ENCODE measurements at places on chromosomes 12 and 14.

DNA sequence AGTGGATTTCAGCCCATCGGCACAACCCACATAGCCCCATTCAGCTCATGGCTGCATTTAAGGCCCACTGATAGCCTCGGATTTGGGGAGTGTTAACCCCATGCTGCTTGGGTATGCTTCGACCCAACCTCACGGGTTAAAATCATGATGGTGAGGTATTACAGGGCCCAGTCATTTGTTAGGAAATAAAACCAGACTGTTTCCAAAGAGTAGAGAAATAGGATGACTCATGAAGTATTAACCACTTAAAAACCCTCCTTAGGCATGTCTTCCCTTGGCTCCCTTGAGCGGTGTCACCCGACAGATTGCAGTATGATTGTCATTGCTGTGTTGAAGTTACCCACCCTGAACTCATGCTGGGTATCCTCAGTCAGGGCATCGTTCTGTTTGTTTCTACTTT lies 289.1 kb downstream of the CACNA1C start:
- no peak for DNase-seq

GRCh38 chr12:7066596-7066995 lies 6.1 kb downstream of the C1S start:
- no peak for DNase-seq

- DNase-seq, result no peak
Measured at GRCh38 chr14:86104691-86105265, 574.8 kb downstream of the FLRT2 start.

DNA sequence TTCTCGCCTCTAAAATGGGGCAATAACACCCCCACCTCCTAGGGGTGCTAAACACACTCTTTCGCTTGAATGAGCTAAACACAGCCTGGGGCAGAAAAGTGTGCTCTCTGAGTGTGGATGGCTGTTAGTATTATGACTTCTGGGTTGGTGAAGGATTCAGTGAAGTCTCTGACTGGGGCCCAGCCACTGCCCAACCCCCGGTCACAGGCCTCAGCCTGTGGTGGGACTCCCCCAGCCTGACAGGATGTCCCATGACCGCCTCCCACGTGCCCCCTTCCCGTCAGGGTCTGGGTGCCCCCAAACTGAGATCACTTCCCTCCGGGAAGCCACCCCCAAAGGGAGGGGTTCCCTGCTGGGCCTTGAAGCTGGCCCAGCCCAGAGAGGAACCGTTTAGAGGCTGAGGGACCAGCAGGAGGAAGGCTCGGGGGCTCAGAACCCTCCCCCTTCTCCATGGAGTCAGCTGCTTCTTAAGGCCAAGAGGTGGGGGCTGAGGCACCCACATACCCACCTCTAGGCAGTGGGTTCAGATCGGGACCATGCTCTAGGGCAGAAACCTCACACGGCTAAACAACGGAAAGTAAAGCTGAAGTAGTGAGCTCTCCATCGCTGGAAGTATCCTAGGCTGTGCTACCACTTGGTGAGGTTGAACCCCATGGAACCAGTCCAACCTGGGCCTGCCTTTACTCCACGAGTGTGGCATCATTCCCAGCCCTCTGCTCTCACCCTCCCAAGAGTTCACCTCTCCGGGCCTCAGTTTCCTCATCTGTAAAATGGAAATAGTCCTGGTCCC lies 13.8 kb downstream of the DTX1 start:
- no peak for DNase-seq

DNA sequence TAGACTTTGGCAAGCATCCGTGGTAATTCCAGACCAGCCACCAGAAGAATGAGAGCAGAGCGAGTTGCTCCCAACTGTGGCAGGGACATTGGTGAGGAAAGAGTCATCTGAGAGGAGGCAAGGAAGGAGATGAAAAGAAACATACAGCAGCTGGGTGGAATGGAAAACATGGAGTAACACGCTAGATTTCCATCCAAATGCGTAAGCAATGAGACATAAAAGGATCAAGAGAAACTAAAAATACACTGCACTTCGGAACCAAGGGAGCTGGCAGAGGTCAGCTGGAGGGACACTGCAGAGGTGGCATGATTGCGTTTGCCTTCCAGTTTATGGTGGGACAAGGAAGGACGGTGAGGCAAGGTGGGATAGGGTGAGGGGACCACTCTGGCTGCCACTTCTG lies 82.9 kb downstream of the DDX51 start:
- DNase-seq, result no peak

GRCh38 chr12:58425481-58426392 lies 484.4 kb downstream of the ATP23 start:
- no peak for DNase-seq

DNA sequence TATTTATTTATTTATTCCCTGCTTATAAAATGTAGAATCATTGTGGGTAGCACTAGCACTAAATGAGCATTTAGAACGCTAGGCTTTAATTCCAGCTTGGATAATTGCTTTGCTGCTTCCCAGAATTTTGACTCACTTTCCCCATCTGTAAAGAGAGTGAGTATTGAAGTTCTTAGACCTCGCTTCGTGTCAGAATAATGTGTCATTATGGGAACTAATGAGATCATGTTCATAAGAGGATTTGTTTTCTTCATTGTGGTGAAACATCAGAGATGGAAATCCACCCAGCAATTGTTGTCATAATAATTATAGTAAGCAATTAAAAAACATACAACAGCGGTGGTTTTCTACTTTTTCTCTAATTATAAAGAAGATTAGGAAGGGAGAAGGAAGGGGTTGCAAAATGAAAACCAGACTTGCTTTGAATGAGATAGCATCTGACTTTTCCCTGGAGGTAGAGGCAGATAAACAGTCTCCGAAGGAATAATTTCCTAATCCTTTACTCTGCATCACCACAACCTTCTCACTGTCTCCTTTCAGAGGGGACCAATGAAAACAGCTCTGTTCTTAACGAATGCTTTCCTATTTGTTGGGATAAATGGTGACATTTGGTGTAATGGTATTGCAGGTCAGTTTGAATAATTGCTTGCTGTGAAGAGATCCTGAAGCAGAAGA lies 86.8 kb upstream of the ARHGAP5 start:
- DNase-seq, result no peak

- no peak for DNase-seq
Measured at GRCh38 chr14:99600232-99600888, 3.6 kb downstream of the CCDC85C start.

DNA sequence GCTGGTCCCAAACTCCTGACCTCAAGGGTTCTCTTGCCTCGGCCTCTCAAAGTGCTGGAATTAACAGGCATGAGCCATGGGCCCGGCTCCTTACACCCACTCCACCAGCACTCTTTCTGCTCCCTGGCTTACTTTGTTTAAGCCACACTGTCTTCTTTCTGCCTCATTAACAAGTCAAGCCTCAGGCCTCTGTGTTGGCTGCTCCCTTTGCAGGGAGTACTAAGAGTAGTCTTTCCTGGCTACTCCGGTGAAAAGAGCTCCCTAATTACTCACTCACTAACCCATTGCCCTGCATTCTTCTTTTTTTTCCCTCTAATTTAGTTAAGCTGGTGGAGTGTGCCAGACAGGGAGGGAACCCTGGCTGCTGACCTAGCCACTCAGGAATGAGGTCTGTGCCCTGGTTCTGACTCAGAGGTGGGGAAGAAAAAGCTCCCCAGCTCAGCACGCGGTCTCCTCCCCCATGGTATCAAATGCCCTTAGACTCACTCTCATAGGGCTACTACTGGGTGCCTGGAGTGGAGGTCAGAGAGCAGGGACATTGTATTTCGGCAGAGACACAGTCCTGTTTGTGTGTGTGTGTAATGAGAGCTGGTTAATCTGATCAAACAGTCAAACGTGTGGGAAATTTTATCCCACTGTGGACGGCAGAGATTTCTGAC lies 19.8 kb downstream of the GALNT6 start:
- DNase-seq, result no peak

- no peak for DNase-seq
Measured at GRCh38 chr12:93427779-93428564, 13.8 kb downstream of the UBE2N start.

DNA sequence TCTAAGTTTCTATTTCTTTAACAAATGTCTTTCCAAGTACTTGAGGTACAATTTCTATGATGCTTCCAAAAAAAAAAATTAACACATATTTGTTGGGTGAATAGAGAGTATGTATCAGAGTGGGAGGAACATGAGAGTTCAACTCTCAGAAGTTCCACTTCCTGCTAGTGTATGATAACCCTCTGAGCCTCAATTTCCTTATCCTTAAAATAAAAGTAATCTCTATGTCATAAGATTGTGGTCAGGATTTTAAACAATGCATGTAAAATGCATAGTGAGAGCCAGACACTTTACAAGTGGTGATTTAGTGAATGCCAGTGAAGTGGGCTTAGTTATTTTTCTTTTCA lies 270.3 kb upstream of the AMIGO2 start:
- no peak for DNase-seq

GRCh38 chr12:67449591-67450052 lies 180.5 kb downstream of the CAND1 start:
- DNase-seq, result peak; percentile 8

- DNase-seq, result no peak
Measured at GRCh38 chr12:57343703-57344378, 87.0 kb downstream of the R3HDM2 start.

DNA sequence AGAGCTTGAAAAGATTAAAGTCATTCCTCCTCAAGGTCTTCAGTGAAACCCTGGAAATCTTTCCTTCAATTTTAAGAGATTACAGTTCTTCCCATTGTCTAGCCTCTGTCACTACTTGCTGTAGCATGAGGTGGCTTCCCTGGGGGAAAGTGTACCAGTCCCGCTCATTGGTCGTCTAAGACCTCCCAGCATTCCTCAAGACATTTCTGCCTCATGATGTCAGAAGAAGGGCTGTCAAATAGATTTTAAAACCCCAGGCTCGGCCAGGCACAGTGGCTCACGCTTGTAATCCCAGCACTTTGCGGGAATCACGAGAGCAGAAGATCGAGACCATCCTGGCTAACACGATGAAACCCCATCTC lies 46.7 kb downstream of the SMUG1 start:
- no peak for DNase-seq

DNA sequence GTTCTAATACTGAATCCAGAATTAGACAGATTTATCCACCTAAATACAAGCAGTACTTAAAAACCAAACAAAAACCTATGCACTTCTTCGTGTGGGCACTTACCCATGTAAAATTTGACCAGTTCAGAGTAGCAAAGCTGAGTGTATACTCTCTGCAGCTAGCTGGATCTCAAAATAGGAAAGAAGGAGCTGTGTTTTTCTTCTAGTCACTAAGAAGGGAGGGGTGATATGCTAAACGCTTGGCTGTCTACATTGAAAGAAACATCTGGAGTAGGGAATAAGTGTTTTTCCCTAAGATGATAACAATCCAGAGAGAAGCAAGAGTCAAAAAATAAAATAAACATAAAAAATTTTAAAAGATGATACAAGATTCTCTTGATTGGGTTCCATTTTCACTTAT lies 20.0 kb downstream of the RBMS2 start:
- no peak for DNase-seq

- no peak for DNase-seq
Measured at GRCh38 chr12:127263621-127264020, 1003.3 kb upstream of the TMEM132C start.

DNA sequence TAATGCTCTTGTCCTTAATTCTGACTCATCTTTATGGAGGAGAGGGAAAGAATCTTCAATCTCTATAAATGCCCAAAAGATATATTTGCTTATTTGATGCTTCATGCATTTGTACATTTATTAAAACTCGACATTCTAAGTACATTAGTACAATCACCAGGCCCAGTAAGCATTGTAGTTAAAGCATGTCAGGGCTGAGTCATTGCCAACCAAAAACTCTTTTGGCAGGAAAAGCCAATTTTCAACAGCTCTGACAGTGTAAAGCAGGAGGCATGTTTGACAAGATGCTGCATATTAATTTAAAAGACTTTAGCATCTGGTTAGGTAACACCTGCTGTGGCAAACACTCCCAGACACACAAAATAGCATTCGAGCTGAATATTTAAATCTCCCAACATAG lies 290.9 kb downstream of the PPFIA2 start:
- DNase-seq, result no peak

DNA sequence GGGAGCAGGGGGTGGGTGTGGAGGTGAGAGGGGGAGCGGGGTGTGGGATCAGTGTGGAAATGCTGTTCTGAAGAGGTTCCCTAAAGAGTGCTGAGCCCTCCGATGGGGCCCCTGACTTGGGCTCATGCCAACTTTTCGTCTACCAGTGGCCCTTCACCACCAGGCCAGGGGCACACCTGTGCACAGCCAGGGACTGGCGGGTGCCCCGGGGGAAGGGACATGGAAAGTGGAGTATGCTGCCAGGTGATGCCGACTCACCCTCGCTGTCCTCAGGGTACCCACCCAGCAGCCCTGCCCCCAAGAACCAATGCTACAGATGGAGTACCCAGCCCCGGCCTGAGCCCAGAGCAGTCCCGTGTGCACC lies 26.2 kb downstream of the AMN start:
- DNase-seq, result no peak

DNA sequence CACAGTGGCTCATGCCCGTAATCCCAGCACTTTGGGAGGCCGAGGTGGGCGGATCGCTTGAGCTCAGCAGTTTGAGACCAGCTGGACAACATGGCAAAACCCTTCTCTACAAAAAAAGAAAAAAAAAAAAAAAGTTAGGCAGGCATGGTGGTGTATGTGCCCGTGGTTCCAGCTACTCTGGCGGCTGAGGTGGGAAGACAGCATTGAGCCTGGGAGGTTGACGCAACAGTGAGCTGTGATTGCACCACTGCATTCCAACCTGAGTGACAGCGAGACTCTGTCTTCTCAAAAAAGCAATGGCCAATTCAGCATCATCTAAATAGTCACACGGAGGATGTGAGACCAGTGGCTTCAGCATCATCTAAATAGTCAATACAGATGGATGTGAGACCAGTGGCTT lies 10.4 kb upstream of the SAMD4A start:
- no peak for DNase-seq

DNA sequence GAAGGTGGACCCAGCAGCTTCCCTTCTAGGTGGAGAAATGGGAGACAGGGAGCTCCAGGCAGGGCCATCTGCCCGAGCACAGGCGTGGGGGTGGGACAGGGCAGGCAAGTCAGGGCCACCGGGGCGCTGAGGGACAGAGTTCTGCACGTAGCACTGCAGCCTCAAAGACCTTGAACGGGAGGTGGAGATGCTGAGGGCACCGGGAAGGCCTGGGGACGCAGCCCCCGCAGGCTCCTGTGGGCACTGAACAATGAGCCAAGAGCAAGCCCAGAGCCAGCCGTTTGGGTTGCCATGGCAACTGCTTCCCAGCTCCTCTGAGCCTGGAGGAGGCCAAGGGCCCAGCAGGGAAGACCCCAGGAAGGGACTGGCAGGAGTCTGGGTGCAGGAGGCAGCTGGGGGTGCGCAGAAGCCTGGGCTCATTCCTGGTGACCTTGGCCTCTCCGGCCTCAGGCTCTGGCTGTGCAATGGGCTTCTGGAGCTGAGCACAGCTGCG lies 3.4 kb downstream of the LBHD2 start:
- no peak for DNase-seq

- no peak for DNase-seq
Measured at GRCh38 chr12:30753751-30754382, 884 bp downstream of the CAPRIN2 start.

Data from stimulated activated CD4-positive, alpha-beta T cell treated with anti-CD3 and anti-CD28 coated beads, Interleukin-4, amount 100 ng/mL, for 4 hours (primary cell).